IPS DF 6.9 (cell line): ENCODE measurements at places on chromosomes 11 and 22.

- DNase-seq, result no peak
- H3K36me3 ChIP-seq, result no peaks in the 10 kb centered on the region
- no peaks in the 10 kb centered on the region for H3K27me3 ChIP-seq
Measured at GRCh38 chr22:23537416-23537815, 42.7 kb downstream of the IGLL1 start.

DNA sequence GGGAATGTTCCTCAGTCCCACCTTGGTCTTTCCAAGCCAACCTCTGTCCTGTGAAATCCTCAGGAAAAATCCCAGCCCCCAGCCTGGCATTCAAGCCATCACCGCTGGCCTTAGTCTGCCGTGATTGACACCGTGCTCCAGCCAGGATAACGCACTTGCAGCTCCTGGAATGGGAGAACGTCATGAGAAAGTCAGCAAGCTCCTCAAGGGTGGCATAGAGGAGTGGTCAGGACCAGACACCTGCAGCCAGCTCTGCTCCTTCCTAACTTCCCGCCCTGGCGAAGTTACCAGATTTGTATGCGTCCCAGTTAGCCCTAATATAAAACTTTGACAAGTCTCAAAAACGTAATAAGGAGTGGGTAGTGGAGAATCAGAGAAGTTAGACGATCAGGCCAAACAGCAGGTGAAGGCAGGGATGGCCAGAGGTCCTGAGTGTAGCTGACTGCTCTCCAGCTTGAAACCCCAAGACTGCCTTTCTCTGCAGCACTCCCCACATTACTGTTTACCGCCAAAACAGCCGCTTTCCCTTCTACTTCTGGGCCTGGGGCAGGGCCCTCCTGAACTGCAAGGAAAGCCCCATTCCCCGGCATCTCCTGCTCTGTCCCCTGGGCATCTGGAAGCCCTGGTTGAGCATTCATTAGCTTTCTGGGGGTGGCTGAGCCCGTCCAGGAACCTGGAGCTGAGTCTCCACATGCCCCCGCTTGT is 1.3 kb upstream of the DKK3 start:
- H3K36me3 ChIP-seq, result no peaks in the 10 kb centered on the region
- no peaks in the 10 kb centered on the region for H3K27me3 ChIP-seq
- H3K27ac ChIP-seq, result no peak overlapping the region
- peak overlapping the region; percentile 57; the same call in 1 of the 2 replicates for H3K4me3 ChIP-seq
- DNase-seq, result no peak

DNA sequence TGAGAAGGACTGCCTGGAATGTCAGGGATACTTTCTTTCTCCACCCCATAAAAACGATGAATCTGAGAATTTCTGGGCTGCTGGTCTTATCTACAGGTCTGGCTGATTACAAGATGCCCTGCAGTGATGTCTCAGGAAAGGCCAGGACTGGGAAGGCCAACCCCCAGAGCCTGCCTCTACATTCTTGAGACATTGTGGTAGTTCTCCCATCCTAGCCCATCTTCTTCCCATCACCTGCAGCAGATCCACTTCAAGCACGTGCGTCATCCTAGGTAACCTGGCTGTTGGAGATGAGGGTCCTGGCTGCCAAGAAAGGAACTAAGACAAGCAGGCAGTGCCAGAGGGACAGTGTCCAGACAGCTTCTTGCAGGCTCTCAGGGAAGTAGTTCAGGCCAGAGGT is 44.1 kb upstream of the E2F8 start:
- H3K4me1 ChIP-seq, result peaks cover 3% of the 10 kb centered on the region; the same call in 1 of the 2 replicates
- H3K4me3 ChIP-seq, result no peak overlapping the region
- no peaks in the 10 kb centered on the region for H3K27me3 ChIP-seq
- DNase-seq, result no peak
- H3K27ac ChIP-seq, result no peak overlapping the region

GRCh38 chr22:37218399-37218770 is 6.1 kb upstream of the SSTR3 start:
- H3K27me3 ChIP-seq, result no peaks in the 10 kb centered on the region
- no peaks in the 10 kb centered on the region for H3K36me3 ChIP-seq
- no peak overlapping the region for H3K27ac ChIP-seq
- H3K4me1 ChIP-seq, result no peaks in the 10 kb centered on the region
- H3K4me3 ChIP-seq, result no peak overlapping the region
- no peak for DNase-seq

DNA sequence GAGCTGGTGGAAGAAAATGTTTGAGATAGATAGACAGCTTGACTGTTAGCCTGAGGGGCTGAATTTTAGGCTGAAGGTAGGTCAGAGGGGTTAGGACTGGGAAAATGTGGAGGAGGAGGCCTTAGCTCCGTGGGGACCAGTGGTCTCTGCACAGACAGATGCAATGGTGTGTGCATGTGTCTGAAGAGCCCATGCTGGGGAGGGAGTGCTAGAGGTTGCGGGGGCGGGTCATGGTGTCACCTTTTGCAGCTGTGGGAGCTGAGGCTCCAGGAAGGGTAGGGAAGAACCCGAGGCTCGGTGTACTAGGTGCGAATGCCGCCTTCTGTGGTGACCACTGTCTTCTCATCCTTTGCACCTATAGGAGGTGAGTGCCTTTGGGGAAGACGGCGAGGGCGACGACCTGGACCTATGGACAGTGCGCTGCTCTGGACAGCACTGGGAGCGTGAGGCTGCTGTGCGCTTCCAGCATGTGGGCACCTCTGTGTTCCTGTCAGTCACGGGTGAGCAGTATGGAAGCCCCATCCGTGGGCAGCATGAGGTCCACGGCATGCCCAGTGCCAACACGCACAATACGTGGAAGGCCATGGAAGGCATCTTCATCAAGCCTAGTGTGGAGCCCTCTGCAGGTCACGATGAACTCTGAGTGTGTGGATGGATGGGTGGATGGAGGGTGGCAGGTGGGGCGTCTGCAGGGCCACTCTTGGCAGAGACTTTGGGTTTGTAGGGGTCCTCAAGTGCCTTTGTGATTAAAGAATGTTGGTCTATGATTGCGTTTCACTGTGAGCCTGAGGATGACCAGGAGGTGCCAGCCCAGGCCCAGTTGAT is 1.6 kb downstream of the SDF2L1 start:
- H3K4me1 ChIP-seq, result no peaks in the 10 kb centered on the region
- no peaks in the 10 kb centered on the region for H3K27me3 ChIP-seq
- no peak for DNase-seq
- no peak overlapping the region for H3K27ac ChIP-seq
- H3K36me3 ChIP-seq, result 0 out of 2 replicates have a peak, but pooled peaks cover 3% of the 10 kb centered on the region
- H3K4me3 ChIP-seq, result no peak overlapping the region

- H3K27ac ChIP-seq, result no peak overlapping the region
- peaks cover 11% of the 10 kb centered on the region; the same call in 1 of the 2 replicates for H3K27me3 ChIP-seq
- no peak for DNase-seq
Measured at GRCh38 chr22:45878901-45879551, 97.9 kb downstream of the WNT7B start.

DNA sequence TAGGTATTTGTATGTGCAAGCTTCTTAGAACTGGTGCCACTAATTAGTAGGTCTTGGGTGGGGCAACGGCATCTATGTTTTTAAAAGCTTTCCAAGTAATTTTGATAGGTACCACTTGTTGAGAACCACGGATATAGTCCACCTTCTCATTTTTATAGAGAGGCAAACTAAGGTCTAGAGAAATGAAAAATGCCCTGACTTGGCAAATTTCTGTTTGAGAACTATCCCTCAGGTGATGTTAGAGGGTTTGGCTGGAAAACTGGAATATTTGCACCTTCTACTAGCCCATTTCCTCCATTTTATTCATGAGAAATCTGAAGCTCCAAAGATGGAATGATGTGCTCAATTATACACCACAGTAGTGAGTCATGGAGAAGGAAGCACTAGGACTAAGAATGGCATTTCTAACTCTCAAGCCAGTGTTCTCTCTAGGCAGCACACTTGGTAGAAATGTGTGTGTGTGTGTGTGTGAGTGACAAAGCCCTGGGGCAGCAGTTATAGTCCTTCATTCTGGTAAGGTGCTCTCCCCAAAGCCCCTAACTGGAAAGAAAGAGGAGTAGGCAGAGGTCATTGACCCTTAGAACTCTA is 1.8 kb upstream of the TMEM86A start:
- no peak overlapping the region for H3K4me3 ChIP-seq
- H3K27ac ChIP-seq, result no peak overlapping the region
- no peak for DNase-seq
- no peaks in the 10 kb centered on the region for H3K36me3 ChIP-seq

DNA sequence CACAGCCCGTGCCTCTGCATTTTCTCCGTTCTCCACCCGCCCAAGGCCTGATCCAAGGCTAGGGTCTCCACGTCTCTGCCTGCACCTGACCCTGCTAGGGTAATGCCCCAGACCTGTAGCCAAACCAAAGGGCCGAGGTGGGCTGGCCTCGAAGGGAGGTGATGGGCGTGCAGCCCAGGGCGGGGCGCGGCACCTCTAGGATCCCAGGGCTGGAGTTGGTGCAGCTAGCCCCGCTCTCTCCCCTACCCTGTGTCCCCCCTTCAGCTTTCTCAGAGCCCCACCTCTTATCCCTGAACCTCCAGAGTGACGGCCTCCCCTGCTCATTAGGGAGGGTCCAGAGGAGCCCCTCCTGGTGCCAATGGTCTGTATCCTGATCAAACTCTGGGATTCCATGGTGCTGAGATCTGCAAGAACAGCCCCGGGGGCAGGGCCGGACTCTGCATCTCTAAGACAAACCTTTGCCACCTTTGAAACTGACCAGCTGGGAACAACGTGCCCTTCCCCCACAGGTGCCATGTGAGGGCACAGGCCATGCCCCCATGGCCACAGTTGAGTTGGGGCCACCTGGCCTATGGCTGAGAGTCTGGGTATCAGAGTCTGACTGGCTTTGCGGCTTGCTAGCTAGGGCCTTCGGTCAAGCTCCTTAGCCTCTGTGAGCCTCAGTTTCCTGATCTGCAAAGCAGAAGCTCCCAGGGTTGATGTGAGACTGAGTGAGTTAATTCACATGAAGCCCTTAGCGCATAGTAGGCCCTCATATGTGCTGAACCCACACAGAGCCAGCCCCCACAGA is 23.1 kb upstream of the CBX7 start:
- peaks cover 25% of the 10 kb centered on the region for H3K4me1 ChIP-seq
- DNase-seq, result no peak
- no peaks in the 10 kb centered on the region for H3K27me3 ChIP-seq
